ENCODE measurements at places on chromosomes 1 and 21.

DNA sequence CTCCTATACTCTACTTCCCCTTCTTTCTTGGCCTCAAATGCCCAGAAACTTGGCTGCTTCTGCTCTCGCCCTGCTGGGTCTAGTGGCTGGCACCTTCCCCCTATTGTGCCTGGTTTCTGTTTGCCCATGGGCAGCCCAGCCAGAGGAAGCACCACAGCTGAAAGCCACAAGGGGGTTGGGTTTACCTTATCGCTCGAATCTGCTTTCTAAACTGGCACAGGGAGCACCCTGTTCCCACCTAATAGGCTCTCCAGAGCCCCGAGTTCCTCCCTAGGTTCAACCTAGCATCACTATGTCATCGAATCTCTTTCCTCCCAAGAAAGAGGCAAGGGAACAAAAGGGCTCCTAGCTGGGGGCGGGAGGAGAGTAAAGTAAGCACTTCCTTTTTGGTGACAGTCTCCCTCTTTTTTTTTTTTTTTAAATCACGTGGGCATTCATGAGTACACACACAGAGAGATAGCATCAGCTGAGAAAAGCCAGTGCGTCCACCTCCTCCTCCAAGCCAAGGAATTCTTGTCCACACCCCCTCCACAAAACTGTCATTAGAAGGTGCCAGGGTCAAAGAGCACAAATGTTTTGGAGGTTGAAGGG lies 72.8 kb downstream of the PLEKHA6 start:
- DNase-seq = peak; percentile 47

DNA sequence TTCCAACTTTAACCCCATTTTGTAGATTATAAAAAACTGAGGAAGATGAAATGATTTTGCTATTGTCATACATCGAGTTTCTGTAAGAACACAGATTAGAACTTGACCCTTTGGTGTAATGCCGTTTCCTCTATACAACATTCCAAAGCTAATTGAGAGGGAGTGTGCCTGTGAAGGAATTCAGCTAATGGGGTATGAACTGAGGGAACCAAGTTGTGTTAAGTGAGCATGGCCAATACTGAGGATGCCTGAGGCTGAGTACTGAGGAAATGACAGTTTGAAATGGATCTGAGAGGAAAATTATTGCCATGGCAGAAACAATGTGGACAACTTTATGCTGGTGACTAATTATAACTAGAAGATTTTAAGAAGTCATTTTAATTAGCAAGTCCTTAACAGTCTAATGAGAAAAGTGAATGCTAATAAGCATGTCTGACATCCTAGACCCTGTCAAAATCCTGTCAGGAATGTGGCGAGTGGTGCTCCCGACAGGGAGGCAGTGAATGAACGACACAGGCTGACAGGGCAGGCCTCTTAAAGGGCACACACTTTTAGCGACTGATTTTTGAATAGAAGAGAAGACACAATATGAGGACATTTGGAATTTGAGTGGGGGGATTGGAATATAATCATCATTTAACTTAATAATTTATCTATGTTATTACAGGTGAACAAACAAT lies 262.5 kb downstream of the HLX start:
- DNase-seq = no peak

GRCh38 chr1:212690816-212691403 lies 8.7 kb downstream of the BATF3 start:
- no peak for DNase-seq

DNA sequence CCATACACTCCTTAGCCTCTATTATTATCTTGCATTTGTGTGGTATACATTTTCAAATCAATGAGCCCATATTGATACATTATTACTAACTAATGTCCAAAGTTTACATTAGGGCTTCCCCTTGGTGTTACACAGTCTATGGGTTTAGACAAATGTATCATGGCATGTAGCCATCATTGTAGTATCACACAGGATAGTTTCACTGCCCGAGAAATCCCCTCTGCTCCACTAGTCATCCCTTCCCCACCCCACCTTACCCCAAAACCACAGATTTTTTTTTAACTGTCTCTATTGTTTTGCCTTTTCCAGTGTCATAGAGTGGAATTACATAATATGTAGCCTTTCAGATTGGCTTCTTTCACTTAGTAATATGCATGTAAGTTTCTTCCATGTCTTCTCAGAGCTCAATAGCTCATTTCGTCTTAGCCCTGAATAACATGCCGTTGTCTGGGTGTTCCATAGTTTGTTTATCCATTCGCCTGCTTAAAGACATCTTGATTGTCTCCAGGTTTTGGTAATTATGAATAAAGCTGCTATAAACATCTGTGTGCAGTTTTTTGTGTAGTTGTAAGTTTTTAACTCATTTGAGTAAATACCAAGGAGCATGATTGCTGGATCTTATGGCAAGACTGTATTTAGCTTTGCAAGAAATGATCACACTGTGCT lies 86.4 kb upstream of the LYST start:
- DNase-seq = no peak

DNA sequence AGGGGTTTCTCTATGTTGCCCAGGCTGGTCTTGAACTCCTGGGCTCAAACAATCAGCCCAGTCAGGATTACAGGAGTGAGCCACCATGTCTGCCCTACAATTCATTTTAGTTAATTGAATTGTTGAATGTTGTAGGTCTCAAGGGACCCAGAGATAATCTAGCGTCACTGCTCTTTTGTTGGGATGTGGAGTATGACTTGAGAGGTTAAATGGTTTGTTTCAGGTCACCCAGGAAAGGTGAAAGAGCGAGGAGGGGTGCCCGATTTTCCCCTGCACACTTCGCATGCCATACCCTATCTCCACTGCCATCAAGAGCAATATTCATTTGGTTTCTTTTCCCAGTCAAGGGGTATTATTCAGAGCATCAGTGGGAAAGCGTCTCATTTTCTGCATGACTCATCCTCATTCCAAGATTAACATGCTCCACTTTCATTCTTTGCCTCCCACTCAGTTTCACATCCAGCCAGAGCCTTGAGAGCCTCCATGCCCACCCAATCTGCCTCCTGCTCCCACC lies 13.1 kb upstream of the SLC30A1 start:
- DNase-seq = no peak

GRCh38 chr1:76238094-76238628 lies 163.6 kb downstream of the ST6GALNAC3 start:
- DNase-seq = no peak

- DNase-seq = no peak
Measured at GRCh38 chr1:54051933-54052430, 1.0 kb downstream of the TMEM59 start.

DNA sequence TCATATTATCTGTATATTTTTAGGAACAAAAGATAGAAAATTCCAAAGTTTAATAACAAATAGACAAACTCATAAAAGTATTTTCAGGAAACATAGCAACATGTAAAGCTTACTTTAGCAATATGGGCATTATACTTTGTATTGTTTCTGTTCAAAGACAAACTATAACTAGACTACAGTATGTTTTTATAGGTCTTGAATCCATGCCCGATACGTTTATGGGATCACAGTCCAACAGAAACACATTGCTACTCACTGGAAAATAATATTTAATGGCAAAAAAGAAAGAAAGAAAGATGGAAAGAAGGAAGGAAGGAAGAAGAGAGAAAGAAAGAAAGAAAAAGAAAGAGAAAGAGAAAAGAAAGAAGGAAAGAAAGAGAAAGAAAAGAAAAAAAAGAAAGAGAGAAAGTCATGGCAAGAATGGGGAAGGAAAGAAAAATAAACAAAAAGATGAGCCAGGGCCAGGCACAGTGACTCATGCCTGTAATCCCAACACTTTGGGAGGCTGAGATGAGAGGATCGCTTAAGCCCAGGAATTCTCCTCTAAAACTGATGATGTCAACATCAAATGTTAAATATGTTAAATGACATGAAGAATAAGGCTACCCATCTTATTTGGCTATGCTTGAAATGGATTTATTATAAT lies 32.7 kb downstream of the TM2D1 start:
- DNase-seq = no peak

DNA sequence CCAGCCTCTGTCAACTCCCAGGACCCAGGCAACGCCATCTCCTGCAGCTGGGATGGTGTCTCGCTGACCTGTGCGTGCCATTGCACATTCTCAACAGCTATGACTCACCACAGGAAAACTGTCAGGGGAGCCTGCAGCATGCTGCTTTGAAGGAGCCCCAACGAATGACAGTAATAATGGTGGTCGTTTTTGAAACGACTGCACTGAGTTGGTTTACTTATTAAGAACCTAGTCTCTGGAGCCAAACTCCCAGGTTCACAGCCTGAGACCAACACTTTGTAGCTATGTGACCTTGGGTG lies 21.6 kb downstream of the TCEA3 start:
- no peak for DNase-seq

DNA sequence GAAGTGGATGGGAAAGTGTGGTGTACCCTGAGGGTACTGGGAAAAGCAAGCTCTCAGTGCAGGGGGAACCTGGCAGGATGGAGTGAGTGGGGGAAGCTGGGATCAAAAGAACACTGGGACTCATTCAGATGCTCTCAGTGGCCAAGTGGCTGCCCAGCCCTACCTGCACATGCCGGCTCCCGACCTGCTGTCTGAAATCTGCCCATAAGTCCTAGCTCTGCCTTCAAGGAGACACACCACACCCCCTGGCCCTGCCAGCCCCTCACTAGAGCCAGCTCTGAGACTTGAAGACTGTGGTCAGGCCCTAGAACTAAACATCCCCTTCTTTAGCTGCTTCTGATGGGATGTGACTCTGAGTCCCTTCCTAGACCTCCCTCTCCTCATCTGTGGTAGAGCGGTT lies 2.2 kb downstream of the TMEM54 start:
- DNase-seq = no peak

DNA sequence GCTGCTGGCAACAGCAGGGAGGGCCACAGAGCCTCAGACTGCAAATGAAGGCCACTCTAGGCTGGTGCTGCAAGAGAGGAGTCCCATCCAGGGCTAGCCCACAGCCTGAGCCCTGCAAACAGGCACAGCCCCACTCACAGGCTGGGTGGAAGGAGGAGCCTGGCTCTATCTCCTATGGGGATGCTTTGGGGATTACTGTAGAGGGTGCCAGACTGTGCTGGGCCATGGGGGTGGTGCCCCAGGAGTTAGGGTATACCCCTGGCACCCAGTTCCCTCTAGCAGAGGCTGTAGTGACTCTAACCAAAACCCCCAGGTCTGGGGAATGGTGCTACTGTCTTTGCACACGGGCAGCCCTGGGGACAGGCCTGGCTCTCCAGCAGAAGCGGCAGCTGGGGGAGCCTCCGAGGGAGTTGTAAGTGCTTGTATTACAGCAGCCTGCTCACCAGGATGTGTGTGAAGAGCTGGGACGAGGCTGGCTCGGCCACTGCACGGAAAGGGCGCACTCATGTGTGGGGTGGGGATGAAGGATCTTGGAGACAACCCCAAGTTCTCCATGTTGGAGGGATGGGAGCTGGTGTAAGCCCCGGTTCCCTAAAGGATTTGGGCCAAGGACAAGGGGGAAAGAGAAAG lies 23.4 kb upstream of the EVA1B start:
- DNase-seq = no peak

DNA sequence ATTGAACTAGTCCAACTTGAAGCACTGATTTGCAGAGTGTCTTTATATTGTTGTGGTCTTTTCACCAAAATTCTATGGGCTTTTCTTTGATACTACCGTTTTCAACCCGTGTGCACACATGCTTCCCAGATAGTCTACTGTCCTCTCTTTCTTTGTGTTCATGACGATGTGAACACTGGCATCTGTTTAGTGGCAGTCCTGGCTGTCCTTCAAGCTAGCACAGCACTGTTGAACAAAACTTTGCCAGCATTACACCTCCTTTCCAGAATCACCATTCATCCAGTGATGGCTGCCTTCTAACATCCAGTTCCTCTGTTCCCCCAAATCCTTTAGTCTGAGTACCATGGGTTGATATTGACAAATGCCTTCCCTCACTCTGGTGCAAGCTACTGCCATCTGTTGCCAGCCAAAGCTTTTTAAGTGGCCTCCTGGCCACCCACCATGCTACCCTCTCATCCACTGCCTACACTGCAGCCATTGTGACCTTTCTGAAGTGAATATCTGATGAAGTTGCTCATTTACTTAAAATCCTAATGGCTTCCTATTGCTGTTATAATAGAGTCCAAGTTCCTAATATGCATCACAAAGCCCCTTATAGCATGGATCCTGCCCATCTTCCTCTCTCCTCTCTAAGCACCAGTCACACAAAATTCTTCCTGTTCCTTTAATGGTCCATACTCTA lies 94.3 kb downstream of the NIBAN1 start:
- DNase-seq = no peak

GRCh38 chr1:100927276-100927675 lies 31.4 kb downstream of the SLC30A7 start:
- DNase-seq = peak; percentile 86

GRCh38 chr1:38498686-38499085 lies 360.9 kb downstream of the RRAGC start:
- no peak for DNase-seq

DNA sequence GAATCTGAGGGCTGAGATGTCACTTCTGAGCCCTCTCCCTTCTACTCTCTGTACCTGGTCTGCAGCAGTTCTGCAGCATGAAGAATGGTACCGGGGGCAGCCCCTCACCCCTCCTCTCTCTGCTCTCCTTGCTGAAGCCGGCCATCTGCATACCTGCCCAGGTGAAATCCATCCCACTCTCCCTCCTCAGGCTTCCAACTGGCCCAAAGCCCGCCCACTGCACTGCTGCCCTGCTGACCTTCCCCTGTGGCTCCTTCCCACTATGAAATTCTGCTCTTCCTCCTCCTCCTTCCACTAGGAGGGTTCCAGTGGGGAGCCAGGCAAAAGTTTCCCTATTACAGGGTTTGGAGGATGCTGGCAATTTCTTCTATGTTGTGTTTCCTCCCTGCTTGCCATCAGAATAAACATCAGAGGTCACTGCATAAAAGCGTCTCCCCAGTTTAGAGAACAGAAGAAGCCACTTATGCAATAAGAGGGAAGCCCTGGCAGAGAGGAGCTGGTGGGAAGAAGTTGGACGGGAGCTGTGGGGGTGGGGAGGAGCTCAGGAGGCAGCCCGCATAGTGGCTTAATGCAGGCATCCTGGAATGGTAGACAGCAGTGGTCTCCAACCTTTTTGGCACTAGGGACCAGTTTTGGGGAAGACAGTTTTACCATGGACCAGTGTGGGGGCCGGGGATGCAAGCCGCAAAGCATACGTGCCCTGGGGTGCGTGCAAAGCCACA lies 30.3 kb downstream of the TMCO4 start:
- no peak for DNase-seq

DNA sequence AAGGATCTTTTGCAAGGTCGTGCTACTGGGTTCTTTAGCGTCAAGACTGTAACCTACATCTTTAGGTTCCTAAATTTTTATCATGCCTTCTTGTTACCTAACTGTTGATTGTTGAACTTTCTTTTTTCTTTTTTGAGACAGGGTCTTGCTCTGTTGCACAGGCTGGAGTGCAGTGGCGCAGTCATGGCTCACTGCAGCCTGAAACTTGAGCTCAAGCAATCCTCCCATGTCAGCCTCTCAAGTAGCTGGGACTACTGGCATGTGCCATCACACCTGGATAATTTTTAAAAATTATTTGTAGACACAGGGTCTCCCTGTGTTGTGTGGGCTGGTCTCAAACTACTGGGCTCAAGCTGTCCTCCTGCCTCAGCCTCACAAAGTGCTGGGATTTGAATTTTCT lies 52.9 kb downstream of the NFIA start:
- no peak for DNase-seq

GRCh38 chr1:25117233-25117823 lies 115.0 kb downstream of the SYF2 start:
- DNase-seq = no peak

GRCh38 chr1:4170548-4171340 lies 270.7 kb upstream of the C1orf174 start:
- no peak for DNase-seq

- no peak for DNase-seq
Measured at GRCh38 chr1:11799896-11800295, 5.9 kb downstream of the MTHFR start.
